LNCaP clone FGC (cell line): ENCODE measurements at places on chromosomes 12 and 14.

DNA sequence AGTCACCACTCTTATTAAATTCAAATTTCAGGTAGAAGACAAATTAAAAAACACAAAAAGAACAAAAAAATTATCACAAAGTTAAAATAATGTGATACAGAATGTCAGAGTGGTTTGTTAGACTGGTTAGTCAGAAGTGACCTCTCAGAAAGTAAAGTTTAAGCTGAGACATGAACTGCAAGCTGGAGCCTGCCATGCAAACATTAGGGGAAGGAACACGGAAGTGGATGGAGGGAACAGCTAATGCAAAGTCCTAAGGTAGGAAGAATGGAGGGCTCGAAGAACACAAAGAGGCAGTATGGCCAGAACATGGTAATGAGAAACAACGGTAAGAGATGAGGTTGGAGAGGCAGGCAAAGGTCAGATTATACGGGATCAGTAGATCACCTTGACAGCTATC, 41.7 kb downstream of the WDHD1 start:
- DNase-seq = no peak

- DNase-seq = peak; percentile 81
Measured at GRCh38 chr12:53299454-53300180, at the start of gene MYG1. TSS of gene MYG1 (plus strand) at chr12:53299695. CDS start at chr12:53299738, 43 bp downstream.

GRCh38 chr12:121114019-121114639, 18.5 kb upstream of the P2RX7 start:
- no peak for DNase-seq

DNA sequence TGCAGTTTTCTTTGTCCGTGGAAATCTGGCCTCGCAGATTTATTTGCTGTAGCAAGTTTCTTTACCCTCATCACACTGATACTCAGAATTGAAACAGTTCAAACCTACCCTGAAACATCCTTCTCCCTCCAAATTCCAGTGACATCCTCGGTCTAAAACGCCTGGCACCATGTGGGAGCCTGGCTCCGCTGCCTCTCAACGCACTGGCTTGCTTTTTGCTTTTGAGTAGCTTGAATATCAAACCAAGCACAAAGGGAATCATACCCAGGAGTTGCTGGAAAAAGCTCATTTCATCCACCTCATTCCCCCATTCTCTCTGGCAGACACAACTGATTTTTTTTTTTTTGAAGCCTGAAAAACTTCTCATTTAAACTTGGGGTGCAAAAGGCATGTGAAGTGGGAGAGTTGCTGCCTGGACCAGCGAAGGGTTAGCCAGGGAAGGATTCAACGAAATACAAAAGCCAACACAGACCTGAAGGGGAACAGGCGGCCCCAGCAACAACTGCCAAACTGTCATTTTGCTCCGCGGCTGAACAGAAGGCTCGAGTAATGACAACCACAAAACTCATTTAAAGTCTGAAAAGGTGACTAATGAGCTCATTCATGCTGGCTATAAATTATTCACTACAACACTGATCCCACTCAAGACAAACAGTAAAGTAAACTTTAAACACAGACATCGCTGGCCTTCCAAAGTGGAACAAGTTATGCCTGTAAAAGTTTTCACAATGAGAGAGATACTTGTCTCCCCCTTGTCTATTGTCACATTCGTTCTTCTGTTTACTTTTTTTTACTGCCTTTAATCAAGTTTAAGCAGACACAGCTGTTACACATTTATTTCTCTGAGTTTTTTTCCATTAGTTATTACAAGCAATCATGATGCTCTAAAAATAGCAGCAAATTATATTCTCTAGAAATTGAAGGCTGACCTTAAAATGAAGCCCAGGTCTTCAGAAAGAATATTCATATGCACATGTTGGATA, 12.5 kb upstream of the FOXN3 start:
- DNase-seq = no peak

- no peak for DNase-seq
Measured at GRCh38 chr12:91515944-91516694, 333.5 kb upstream of the DCN start.
